ENCODE measurements at places on chromosomes 4 and X.

DNA sequence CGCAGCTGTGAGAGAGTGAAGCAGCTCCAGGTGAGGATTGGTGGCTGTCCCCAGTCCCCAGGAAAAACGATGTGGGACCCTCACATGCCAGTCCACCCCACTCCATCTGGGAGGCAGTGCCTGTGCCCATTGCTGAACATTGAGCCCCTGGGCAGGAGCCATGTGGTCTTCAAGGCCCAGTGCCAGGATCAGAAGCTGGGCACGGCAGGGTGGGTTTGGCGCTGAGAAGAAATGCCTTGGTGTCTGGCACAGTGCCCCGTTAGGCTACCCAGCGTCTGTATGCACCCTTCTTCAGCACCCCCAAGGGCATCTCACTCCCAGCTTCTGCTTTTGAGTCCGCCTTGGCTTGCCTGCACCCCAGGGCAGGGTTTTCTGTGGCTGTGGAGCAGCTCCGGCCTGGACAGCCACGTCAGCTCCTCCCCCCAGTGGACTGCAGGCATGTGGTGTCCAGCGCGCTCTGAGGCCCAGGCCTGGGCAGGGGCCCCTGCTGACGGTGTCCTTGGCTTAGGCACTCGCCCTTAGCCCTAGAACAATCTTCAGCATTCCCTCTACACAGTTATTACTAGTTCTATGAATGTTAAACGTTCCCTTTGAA is 28.6 kb downstream of the RGS12 start:
- no peak for DNase-seq

- DNase-seq: no peak
Measured at GRCh38 chr4:7652451-7652881, 217.7 kb upstream of the PSAPL1 start.

DNA sequence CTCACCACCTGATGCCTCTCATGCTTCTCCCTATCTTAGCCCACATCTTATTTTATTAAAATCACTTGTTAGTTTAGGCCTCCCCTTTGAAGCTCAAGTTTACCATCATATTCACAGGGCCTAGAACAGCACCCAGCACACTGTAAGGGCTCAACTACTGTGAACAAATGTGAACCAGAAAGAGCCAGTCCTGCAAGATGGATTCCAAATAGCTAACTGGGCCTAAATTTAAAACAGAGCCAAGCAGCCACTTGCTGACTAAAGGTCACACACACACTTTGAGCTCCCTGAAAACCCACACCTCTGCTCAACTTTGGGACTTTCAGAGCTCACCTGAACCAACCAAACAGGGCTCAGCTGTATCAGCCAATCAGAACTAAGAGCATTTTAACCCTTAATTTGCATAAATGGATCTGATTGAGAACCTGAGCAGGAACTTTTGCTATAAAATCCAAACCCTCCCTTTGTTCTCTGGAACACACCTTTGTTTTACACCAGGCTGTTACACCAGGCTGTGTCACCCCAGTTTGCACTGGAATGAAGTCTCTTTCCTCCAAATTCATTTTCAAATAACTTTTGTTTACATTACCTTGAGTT is 62.1 kb upstream of the EXOC1L start:
- DNase-seq: no peak

DNA sequence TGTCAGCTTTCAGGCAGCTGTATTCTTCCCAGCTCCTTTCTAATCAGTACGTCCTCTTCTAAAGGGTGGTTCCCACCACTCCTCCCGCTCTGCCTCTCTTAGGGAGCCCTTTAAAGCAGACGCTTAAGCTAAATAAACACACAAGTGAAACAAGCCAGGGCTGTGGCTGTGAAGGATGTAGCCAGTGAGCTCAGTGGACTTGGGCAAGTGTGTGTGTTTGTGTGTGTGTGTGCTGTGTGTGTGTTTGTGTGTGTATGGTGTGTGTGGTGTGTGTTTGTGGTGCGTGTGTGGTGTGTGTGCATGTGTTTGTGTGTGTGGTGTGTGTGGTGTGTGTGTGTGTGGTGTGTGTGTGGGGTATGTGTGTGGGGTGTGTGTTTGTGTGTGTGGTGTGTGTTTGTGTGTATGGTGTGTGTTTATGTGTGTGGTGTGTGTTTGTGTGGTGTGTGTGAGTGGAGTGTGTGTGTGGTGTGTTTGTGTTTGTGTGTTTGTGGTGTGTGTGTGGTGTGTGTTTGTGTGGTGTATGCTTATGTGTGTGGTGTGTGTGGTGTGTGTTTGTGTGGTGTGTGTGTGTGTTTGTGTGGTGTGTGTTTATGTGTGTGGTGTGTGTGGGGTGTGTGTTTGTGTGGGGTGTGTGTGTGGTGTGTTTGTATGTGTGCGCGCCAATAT is 283.3 kb downstream of the PTTG2 start:
- no peak for DNase-seq

DNA sequence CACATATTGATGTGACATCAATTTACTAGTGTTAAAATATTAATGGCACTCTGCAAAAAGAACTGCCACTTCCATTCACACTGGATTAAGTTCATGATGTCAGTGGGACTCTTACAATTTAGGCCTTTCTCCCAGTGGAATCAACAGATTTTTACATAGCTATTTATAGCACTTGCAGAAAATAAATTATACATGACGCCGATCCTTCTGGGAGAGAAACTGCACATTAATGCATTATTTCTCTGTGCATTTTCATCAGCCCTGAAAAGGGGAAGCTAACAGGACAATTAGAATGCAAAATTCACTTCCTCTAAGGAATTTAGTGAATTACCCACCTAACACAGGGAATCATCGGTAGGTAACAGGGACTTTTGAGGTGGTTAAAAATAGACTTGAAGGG is 15.7 kb downstream of the LGI2 start:
- DNase-seq: no peak

- DNase-seq: no peak
Measured at GRCh38 chr4:98662626-98663225, 4.3 kb upstream of the TSPAN5 start.

DNA sequence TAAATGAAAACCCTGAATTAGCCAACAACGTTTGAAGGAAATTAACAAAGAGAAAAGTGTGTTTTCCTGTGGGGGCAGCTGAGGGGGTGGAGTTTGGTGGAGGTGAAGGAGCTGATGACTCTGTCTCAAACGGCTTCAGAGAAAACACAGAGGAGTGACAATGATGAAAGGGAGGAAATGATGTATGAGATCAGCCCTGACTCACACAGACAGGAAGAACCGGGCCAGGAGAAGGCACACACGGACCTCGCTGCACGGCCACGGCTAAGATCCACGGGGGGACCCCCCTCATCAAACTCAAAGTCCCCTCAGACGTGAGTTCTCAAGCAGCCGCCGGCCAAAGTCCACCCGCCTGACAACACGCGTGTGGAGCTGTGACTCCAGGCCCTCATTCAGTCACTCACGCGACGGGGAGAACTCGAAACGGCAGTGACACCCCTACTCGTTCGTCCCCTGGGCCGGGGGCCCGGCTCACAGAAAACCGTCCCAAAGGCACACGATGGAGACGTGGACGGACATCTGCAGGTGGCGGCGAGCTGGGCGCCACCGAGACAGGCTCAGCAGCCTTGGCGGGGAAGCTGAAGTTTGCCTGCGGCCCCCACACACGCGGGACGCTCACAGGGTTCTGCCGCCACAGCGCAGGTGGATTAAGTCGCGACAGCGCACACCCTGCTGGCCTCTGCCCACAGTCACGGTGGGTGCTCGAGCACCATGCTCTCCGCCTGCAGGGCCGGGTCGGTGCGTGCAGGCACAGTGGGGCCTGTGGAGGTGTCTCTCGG is 28.8 kb downstream of the PPP2R3B start:
- DNase-seq: no peak

GRCh38 chr4:186749611-186750281 is 26.1 kb upstream of the FAT1 start:
- no peak for DNase-seq

DNA sequence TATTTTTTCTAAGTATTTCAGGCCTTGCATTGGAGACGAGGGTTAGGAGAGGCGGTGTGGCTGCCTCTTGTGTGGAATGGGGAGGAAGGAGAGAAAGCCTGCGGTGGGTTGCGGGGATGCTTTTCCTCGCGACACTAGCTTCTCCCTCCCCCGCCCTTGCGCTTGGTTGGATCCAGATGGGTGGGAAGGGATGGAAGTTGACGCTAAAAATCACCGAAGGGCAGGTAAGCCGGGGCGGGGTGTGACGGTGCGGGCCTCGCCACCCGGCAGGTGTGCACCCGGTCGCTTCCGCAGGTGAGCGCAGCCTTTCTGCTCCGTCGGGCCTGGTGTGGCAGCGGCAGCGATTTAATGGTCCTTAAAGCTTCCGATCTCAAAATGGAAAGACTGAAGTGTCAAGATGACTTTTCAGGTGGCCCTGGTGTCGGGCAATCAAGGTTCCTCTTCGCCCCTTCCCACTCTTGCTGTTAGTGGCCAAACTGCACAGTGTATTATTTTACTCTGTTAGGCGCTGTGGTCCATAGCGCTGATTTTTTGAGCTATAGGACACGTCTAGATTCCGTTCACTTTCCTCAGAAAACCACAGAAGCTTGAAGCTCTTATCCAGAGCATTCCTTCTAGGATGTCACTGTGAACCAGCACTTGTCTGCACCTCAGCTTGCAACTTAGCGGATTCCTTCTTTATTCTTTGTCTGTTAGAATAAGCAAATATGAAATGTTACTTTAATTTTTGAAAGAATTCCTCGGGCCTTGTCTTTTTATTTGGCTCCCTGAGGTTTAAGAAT is 765 bp downstream of the ENOPH1 start:
- peak; percentile 29 for DNase-seq

GRCh38 chr4:54187148-54187547 is 41.9 kb upstream of the PDGFRA start:
- DNase-seq: no peak

GRCh38 chr4:169362607-169363006 is 91.9 kb upstream of the SH3RF1 start:
- no peak for DNase-seq

DNA sequence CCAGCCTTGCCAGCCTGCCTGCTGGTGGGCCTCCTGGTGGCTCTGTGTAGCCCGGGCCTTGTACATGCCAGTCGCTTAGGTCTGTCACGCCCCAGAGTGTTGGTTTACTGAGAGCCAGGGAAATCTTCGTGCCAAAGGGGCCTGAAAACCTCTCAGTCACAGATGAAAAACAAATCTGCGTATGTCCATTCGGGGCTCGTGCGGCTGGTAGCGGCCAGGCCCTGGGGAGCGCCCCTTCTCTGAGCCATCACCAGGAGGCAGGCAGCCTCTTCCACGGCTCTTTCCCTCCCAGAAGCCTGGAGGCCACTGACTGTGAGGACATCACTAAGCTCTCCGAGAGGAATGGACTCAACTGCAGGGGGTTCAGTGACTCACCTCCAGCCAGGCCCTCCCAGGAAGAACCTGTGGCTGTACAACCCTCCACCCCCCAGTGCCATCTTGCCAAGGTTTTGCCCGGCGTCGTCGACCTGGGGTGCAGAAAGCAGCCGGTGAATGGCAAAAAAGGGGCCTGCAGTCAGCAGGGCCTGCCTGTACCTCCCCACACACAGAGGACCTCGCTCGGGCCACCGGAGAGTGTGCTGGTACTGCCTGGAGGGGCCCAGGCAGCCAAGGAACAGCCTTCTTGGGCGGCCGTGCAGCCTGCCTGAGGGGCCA is 162.2 kb downstream of the BCOR start:
- no peak for DNase-seq

- DNase-seq: no peak
Measured at GRCh38 chr4:1952058-1952700, 56.6 kb downstream of the NELFA start.

DNA sequence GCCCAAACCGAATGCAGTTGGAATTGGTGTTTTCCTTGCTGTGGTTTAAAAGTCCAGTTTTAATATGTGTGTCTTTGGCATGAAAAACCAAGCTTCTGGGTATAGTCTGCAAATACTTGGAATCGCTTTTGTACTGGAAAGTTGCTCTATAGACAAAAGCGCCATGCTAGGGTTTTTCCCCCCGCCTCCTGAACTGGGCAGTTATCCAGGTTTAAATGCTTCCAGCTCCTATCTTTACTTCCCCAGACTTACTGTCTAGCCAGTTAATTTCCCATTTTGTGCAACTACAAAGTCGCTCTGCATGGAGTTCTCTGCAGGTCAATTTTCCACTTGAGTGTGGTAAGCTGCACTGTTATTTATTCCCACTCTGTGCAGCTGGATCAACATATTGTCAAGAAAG is 2.7 kb downstream of the RASL11B start:
- no peak for DNase-seq

DNA sequence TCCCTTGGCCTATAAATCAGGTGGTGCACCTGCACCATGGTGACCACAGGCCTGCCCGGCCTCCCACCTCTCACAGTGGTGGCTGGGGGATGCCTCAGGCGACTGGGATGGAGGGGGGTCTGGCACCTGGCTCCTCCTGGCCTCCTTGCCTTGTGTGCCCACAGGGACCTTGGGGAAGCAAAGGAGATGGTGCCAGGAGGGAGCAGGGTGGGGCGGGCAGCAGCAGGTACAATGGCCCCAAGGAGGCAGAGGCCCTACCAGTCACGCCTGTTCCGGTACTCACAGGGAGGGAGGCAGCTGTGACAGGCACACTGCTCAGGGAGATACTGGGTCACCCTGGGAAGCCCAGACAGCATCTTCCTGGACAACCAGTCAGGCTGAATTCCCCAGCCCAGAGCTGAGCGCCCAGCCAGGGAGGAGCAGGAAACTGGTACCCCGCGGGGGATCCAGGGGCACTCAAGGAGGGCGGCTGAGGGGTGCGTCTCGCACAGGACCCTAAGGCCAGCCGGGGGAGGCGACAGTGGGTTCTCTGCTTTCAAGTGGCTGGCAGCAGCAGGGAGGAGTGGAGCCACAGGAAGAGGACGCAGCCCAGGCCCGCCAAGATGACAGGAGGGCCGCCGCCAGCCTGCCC is 1.2 kb upstream of the TREX2 start:
- no peak for DNase-seq

DNA sequence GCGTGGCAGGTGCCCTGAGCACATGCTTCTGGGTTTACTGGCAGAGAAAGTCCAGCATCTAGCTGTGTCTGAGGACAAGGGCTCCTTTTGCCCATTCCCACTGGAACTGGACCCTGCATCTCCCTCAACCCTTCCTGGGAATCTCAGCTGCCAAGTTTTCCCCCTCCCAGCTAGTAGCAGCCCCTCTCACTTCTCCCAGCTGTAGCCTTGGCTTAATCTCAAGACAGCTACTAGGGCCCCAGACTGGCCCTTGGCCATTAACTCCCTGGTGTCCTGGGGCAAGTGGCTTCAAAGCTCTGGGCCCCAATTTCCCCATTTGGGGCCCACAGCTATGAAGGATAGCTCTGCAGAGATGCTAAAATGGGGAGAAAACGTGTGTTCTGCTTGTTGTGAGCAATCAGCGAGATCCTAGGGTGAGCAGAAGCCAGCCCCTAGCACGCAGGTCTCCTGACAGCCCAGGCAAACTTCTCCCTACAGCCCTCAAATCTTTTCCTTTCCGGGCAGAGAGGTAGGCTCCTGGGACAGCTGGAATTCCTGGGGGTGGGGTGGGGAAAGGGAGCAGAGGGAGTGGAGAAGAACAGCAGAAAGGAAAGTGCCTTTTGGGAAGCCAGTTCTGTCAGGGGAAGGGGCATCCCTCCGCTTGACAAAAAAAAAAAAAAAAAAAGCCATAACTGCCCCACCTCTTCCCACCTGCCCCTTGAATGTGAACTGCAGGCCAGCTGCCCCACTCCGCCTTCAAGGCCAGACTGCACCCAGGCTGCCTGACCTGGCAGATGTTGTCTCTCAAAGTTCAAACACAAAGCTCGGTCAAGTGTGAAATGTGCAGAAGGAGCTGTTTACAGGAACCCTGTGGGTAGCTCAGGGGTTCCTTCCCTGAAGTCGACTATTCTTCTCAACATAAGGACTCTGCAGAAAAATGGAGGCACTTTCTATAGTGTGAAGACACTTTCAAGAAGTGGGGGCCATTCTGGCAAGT is 16.6 kb downstream of the FGD1 start:
- no peak for DNase-seq
